ENCODE measurements at places on chromosomes 5 and 9. TPM values are rescaled to one million over a fixed set of nuclear protein-coding genes. Genes with fewer than 3 reads are reported as not detected.

The PFN3 gene
- total RNA-seq, result not detected

The CNTNAP3 gene
- 28.9 TPM for total RNA-seq

The ANKRD20A1 gene
- 1.1 TPM for total RNA-seq

The MRPL41 gene
- total RNA-seq, result 33.5 TPM

The PCDHGA6 gene
- total RNA-seq, result 6.9 TPM

The TLX3 gene
- not detected for total RNA-seq

The TLR4 gene
- 0.25 TPM for total RNA-seq

The MARCHF3 gene
- 9.4 TPM for total RNA-seq

The PRRX2 gene
- not detected for total RNA-seq

The SEMA4D gene
- 15.3 TPM for total RNA-seq

The SPATA31D4 gene
- total RNA-seq, result not detected

The SERINC5 gene
- 7.6 TPM for total RNA-seq

The GARIN3 gene
- not detected for total RNA-seq

The SLC6A7 gene
- 0.15 TPM for total RNA-seq

The EPB41L4A gene
- 13.2 TPM for total RNA-seq

All from motor neuron (in vitro differentiated cells).